ENCODE measurements at places on chromosomes 13 and 19.
A peak's percentile ranks its signal among the peaks of the same experiment; 100 is the strongest.

GRCh38 chr19:6392221-6393073 lies 517 bp downstream of the GTF2F1 start:
- no peak for DNase-seq

DNA sequence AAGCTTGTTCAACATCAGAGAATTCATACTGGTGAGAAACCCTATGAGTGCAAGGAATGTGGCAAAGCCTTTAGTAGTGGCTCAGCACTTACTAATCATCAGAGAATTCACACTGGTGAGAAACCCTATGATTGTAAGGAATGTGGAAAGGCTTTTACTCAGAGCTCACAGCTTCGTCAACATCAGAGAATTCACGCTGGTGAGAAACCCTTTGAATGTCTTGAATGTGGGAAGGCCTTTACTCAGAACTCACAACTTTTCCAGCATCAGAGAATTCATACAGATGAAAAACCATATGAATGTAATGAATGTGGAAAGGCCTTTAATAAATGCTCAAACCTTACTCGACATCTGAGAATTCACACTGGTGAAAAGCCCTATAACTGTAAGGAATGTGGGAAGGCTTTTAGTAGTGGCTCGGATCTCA lies 25.2 kb downstream of the ZNF383 start:
- no peak for DNase-seq

- no peak for DNase-seq
Observed at GRCh38 chr13:37640499-37640898, 41.9 kb upstream of the POSTN start.

DNA sequence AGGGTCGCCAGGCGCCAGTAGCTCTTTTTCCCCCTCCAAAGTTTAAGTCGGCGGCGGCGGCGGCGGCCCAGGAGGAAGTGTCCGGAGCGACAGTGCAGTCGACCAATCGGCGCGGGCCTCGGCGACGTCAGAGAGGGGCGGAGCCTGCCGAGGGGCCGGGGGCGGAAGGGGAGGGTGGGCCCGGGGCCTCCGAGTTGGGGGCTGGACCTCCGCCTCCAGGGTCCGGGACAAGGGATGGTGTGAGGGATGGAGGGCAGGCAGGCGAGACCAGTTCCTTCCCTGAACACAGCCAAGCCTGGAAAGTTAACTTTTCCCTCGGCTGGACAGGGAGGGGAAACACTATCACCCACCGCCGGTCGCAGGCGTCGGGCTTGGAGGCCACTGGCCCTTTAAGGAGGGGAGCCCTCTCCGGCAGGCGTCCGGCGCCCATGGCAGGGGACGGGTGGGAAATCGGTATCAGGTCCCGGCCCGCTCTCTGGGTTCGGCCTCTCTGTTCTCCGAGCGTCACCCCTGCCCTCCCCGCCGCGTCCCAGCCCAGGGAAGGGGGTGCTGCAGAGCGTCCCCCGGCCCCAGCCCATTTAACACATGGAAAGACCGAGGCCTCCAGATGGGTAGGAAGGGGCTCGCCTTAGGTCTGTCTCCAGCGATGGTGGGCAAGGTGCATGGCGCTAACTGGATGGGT lies at the start of gene PRKD2:
PRKD2 (minus strand) TSS at position 81 of the 682 bp plus-strand sequence. CDS start 744 bp downstream, outside the sequence.
- DNase-seq, result peak; percentile 82

- no peak for DNase-seq
Observed at GRCh38 chr13:86986448-86986847, 684.7 kb upstream of the SLITRK5 start.

DNA sequence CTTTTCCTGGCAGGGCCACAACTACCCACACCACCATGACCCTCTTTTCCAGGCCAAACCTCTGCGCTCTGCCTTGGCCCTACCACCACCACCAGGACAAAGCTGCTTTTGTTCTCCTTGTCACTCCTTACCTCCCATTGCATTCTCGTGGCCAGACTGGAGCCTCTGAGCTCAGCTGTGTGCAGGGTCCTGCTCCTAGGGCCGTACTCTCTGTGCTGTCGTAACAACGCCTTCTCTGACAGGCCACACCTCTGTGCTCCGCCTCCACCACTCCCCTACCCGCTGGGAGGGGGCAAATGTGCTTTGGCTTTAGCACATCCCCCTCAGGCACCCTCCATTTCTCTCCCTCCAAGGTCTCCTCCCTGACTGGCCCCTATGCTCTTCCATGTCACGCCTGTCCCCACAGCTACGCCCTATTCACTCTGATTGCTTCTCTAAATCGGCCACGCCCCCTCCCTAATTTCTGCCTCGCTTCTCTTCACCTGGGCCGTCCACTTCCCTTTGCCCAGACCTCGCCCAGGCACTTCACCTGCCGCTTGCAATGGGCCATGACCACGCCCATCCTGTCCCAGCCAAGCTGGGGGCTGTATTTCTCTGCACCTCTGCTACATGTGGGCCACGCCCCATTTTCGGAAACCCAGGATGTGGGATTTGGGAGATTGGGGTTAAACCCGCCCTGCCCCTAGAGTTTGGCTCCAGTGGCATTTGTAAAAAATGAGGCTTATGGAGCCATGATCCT lies 472.3 kb downstream of the KLF12 start:
- DNase-seq, result no peak

DNA sequence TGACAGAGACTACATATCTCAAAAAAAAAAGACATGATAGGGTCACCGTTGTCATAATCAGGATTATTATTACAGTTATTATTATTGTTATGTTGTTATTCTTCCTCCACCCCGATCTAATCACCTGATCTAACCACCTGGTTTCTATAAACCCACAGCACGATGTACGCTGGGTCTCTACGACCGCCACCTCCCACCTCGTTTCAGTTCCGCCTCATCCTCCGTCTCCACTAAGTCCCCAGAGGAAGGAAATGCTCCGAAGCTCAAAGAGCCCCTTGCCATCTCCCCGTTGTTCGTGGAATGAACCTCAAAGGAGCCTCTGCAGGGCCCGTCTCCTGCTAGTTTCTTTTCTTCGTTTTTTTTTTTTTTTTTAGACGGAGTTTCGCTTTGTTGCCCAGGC lies 15.9 kb upstream of the MEIS3 start:
- DNase-seq, result peak; percentile 62

All from MM.1S (cell line).